Mesendoderm (in vitro differentiated cells): ENCODE measurements at places on chromosomes 13 and 19.

GRCh38 chr13:31001647-31002046, 69.2 kb downstream of the TEX26 start:
- H3K27ac ChIP-seq, result no peak overlapping the region
- no peaks in the 10 kb centered on the region for H3K27me3 ChIP-seq
- H3K36me3 ChIP-seq, result no peaks in the 10 kb centered on the region
- H3K4me3 ChIP-seq, result no peak overlapping the region
- no peaks in the 10 kb centered on the region for H3K4me1 ChIP-seq
- peak; percentile 37 for DNase-seq

DNA sequence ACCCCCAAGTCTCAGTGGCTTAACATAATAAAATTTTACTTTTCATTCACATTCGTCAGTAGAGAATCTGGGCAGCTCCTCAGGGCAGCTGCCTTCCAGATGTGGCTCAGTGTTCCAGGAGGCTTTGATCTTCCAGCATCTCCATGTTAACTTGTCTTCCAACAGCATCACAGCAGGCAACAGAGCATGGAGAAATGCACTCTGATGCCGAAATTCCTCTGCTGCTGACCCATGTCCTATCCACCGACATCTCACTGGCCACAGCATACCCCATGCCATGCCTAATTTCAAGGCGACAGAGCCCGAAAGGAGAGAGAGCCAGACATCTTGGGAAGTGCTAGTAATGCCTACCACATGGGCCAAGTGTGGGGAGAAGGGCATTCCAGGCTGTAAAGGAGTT, 64.9 kb upstream of the MEDAG start:
- H3K27me3 ChIP-seq, result no peaks in the 10 kb centered on the region
- no peaks in the 10 kb centered on the region for H3K36me3 ChIP-seq
- no peak overlapping the region for H3K4me3 ChIP-seq
- H3K27ac ChIP-seq, result no peak overlapping the region
- H3K4me1 ChIP-seq, result peaks cover 5% of the 10 kb centered on the region
- DNase-seq, result no peak

- peaks cover 4% of the 10 kb centered on the region for H3K4me1 ChIP-seq
- H3K27ac ChIP-seq, result no peak overlapping the region
- no peaks in the 10 kb centered on the region for H3K36me3 ChIP-seq
Measured at GRCh38 chr19:9823816-9824215, 3.9 kb upstream of the UBL5 start.

DNA sequence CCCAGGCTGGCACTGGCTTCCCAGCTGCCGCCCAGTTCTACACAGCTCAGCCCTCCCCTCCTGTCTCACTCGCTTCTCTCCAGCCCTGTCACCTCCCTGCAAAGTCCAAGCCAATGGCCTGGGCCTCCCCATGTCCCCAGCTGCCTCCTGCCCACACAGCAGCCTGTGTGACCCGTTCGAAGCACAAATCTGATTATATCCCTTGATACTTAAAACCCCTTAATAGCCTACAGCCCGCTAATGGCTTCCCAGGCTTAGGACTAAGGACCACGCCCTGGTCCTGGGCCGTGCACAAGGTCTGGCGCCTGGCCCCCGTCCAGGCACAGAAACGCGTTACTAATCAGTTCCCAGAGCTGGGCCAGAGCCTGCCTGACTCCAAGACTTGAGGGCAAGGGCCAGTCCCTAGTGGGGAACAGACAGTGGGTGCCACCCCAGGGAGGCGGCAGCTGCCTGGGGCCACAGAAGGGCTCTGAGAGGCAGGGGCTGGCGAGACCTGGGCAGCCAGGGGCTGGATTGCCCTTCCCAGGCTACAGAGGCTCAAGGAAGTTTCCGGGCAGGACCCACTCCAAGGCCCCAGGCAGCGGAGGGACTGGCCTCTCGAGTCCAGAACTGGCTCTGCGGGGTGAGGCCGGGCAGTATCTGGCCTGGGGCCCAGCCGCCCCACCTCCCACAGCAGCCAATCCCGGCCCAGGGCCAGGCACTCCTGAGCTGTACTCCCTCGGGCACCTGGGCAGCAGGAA, 10.4 kb downstream of the XAB2 start:
- no peaks in the 10 kb centered on the region for H3K4me1 ChIP-seq
- H3K27me3 ChIP-seq, result no peaks in the 10 kb centered on the region
- DNase-seq, result no peak
- H3K36me3 ChIP-seq, result peaks cover 9% of the 10 kb centered on the region
- H3K4me3 ChIP-seq, result no peak overlapping the region

- H3K36me3 ChIP-seq, result no peaks in the 10 kb centered on the region
- peak overlapping the region; percentile 85 for H3K27ac ChIP-seq
- H3K27me3 ChIP-seq, result peaks cover 1% of the 10 kb centered on the region
- DNase-seq, result peak; percentile 97
Measured at GRCh38 chr19:50333235-50333736, 4.1 kb upstream of the KCNC3 start.
